ENCODE measurements at places on chromosomes 6 and 20.
A peak's percentile ranks its signal among the peaks of the same experiment; 100 is the strongest.

GRCh38 chr20:62875419-62876361 is 14.1 kb upstream of the TCFL5 start:
- peak; percentile 83 for DNase-seq

DNA sequence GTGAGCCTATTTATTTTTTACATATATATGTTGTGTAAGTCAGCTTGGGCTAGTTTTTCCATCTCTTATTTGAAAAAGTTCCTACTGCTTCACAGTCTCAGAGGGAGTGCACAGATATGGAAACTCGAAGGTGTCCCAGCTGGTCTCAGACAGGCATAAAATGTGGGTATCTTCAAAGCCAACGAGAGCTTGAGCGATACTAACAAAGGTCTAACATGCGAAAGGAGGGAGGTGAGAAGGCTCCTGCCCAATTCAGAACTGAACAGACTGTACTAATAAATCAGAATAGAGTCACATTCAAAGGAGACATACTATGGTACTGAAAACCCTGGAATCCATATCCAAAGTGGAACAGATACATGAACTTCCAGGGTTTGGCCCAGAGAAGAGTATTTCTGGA is 113.0 kb downstream of the PREX1 start:
- peak; percentile 1 for DNase-seq

- DNase-seq = no peak
Measured at GRCh38 chr6:11447265-11447664, 90.3 kb upstream of the TMEM170B start.

DNA sequence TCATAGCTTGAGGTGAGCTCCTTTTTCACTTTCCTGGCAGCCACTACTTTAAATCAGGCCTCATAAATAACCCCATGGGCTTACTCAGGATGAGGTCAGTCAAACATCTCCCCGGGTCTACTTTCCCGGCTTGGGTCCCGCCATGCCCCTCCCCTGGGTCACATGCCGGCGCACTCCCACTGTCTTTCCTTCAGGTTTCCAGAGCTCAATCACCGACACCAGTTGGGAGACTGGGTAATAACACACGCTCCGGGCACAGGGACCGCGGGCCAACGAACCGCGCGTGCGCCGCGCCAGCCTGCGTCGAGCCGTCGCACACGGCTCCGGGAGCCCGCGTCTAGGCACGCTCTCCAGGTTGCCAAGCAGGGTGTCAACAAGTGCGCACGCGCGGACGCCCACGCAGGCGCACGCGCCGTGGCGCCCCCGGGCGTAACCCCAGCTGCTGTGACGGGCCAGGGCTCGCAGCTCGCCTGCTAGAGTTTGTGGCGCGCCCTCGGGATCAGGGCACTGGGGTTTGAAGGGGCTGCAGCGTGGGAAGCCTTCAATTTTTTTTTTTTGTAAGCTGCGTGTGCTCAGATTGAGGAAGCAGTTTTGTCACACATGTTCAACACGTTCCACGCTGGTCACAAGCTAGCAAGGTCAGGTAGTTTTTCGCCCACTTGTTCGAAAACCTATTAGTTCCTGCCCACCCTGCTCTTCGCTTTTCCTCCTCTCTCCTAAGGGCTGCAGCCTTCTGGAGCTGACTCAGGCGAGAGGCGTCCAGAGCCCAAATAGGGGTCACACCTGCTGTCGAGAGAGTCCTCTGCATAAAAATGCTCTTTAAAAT is 31.8 kb downstream of the TFAP2B start:
- DNase-seq = peak; percentile 50

DNA sequence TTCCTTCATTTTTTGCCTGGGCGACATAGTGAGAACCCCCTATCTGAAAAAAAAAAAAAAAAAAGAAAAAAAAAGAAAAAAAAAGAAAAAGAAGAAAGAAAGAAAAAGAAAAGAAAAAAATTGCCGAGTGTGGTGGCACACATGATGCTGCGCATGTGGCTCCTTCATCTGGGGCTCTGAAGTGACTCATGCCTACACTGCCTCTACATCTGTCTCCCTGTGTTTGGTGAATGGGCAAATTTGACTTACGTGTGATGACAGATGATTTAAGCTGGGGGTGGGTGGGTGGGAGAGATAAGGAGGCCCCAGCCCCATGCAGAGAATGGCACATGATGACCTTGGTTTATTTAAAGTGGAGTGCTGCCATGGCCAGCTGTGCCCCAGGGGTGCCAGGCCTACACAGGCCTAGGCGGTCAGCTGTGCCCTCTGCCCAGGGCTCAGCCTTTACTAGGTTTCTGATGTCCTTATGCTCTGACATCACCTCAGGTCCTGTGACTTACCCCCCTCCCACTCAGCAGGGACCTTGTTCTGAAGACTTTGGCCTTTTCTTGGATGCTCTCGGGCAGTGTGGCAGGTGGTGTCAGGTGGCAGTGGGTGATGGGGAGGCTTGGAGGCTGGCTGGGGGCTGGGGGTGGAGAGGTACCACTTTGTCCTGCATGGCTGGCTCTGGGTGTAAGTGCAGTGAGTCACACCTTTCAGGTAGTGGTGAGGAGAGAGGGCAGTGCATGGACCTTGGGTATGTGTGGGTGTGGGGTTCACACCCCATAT is 41.1 kb downstream of the VEGFA start:
- DNase-seq = no peak

GRCh38 chr6:99603421-99604165 is 3.0 kb upstream of the PRDM13 start:
- DNase-seq = peak; percentile 64

- no peak for DNase-seq
Measured at GRCh38 chr20:56428881-56429280, 16.8 kb downstream of the CASS4 start.
